ENCODE measurements at places on chromosomes 2 and 18.

- DNase-seq, result no peak
Observed at GRCh38 chr2:1731447-1731962, 12.8 kb downstream of the PXDN start.

DNA sequence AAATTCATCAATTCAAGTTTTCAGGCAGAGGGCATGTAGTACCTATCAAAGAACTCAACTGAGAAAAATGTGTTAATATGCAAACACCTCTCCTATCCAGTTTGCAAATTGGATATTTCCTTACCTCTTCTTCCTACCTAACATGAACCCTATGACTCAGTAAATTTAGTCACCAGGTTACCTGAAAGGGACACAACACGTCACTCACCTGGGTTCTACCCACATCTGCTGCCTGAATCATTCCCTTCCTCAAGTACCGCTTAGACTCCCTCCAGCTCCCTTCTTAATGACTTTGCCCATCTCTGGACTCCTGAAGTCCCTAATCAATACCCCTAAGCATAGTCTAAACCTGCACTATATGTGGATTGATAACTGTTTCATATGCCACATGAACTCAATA, 10.4 kb downstream of the ANKRD44 start:
- DNase-seq, result no peak

DNA sequence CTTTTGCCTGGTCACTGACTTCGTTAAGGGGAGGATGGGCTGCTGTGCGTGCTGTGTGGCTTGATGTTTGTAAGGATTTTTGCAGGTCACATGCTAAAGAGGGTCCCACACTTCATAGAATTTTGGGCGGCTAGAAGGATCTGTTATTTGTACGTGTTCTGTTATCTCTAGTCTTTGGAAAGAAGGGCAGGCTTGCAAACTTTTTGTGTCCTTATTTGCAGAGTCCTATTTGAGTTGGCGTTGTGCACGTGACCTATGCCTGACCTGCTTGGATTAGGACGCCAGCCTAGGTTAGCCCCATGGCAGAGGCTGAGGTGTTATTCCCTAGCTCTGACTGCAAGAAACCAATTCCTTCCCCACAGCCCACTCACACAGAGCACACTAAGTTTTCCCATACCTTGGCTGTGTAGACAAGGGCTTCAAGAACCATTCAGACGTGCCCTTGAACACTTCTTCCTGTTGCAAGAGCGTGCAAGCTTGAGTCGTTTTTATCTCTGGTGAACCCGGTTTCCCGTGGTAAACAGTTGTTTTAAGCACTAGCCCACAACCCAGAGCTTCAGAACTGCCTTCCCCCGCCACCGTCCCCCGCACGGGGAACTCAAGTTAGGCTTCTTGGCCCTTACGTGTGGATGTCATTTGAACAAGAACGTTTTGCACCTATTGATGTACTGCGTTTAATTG, 94.6 kb downstream of the LDLRAD4 start:
- DNase-seq, result no peak

DNA sequence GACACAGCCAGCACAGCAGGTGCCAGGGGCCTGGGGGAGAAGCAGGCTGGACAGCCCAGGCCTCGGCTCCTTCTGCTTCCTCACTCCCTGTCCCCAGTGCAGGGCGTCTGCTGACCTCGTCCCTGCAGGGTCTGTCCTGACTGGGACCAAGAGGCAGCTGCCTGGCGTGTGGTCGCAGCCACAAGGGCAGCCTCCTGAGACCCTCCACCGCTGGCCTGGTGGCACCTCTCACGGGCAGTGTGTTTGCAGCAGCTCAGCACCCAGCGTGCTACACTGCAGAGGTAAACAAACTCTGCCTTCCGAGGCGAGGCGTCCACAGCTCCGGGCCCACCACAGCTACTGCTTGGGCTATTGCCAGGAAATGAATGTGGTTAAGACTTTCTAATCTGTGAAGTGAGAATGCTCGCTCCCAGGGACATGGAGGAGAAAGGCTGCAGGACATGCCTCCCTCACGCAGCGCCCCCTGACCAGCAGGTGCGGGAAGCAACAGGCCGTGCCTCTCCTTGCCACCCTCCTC, 46.1 kb upstream of the HPCAL1 start:
- no peak for DNase-seq

GRCh38 chr2:114111329-114111728, 221.4 kb downstream of the ACTR3 start:
- no peak for DNase-seq

DNA sequence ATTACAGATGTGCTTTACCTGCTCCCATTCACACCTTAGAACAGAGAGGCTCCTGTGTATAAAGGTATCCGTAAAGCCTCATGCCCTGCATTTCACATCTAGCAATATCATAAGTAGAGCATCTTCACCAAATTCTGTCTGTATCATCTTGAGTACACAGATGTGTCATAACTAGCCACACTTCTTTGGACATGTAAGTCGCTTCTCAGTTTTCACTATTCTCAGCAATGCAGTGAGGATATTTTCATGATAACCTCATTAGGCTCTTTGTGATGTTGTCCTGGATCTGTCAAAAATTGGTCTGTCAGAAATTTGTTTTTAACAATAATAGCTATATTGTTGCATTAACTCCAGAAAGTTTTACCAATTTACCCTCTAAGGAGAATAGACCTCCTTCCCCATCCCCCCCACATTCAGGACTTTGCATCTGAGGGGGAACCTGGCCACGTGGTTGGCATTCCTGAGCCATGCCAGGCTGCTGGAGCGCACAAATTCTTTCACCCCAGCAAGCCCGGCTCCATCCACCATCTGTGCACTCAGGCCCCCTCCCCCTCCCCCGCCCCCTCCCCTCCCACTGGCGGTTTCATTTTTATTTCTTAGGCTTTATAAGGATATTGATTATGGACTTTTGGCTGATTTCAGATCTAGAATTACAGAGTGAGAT, 34.1 kb downstream of the AGAP1 start:
- DNase-seq, result no peak

- DNase-seq, result no peak
Observed at GRCh38 chr2:181483876-181484275, 26.7 kb downstream of the ITGA4 start.

GRCh38 chr18:11104307-11104706, 45.1 kb downstream of the PIEZO2 start:
- DNase-seq, result no peak

GRCh38 chr2:95034221-95034620, 8.7 kb downstream of the MAL start:
- DNase-seq, result no peak

DNA sequence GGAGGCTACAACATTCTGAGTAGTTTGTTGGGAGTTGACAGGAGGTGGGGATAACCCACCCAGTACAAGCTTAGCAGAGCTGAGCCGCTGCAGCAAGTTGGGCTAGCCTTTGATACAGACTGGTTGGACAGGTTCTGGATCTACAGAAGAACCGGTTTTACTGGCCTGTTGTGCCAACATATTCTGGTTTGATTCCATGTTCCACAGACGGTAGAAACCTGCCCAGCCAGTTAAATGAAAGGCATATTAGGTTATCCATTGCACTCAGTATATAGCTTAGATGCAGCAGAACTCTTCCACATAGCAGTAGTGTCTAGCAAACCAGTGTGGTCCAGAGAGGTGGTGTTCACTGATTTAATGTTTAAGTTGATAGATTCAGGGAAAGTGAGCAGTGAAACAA, 19.3 kb upstream of the RBBP8 start:
- no peak for DNase-seq

DNA sequence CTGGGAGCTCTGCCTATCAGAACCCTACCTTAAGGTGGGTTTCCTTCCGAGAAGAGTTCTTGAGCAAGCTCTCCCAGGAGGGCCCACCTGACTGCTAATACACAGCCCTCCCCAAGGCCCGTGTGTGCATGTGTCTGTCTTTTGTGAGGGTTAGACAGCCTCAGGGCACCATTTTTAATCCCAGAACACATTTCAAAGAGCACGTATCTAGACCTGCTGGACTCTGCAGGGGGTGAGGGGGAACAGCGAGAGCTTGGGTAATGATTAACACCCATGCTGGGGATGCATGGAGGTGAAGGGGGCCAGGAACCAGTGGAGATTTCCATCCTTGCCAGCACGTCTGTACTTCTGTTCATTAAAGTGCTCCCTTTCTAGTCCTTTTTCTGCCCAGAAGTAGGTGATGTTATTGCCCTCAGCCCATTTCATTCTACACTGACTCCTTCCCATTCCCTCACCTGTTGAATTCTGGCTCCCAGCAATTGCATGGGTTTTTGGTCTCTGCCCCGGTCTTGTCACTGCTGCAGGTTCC, 6.5 kb downstream of the TMEM37 start:
- DNase-seq, result no peak

DNA sequence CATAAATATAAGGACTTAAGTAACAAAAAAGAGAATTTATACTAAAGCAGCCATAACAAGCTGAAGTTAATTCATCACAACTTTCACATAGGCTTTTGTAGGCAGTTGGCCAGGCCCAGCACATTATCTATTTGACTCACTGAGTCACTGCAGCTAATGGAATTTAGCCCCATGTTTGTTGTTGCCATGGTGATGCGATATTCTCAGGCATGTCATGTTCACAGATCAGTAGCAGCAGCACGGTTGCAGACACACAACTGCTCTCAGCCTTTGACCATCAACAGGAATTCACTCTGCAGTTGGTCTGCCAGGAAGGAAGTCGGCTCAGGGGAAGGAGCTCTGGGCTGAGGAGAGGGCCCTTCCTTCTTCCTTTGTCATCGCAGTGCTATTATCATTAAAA, 639.8 kb downstream of the TMEM182 start:
- DNase-seq, result no peak

- DNase-seq, result no peak
Observed at GRCh38 chr2:108228006-108228405, 11.8 kb upstream of the SULT1C3 start.

GRCh38 chr2:174682007-174682577, 82.2 kb downstream of the CHRNA1 start:
- DNase-seq, result peak; percentile 47

GRCh38 chr2:943461-943797, 7.2 kb upstream of the SNTG2 start:
- no peak for DNase-seq

DNA sequence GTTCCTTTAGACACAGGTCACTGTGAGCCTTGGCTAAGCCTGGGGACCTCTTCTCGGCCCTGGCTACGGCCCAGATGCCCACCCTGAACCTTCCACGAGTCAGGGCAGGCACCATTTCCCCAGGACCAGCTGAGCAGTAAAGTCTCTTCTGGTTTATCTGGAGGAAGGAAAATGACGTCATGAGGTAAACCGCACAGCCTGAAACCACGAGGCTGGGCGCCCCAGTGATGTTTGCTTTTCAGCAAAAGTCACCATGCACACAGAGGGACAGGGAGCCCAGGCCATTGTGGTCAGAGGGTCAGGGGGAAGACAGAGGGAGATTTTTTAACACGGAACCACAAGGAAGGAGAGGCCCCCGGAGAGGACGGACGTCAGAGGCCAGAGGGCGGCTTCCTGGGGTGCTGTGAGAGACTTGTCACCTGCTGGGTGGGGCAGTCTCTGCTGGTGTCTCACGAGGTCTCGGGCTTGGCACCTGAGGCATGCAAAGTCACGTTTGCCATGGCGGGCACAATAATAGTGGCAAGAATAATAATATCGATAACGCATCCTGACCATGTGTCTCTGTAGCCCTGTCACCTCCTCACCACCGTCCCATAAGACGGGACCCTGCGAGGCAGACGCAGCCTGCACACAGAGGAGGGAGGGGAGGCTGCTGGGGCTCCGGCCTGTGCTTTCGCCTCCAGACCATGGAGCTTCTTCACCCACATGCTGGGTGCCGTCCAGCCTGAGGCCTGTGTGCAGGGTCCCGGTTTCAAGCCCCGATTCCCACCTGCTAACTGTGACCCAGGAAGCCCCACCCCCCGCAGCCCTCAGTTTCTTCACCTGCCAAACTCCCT, 33.2 kb upstream of the FOSL2 start:
- DNase-seq, result peak; percentile 62

GRCh38 chr2:163601377-163601776, 134.4 kb downstream of the FIGN start:
- DNase-seq, result no peak

DNA sequence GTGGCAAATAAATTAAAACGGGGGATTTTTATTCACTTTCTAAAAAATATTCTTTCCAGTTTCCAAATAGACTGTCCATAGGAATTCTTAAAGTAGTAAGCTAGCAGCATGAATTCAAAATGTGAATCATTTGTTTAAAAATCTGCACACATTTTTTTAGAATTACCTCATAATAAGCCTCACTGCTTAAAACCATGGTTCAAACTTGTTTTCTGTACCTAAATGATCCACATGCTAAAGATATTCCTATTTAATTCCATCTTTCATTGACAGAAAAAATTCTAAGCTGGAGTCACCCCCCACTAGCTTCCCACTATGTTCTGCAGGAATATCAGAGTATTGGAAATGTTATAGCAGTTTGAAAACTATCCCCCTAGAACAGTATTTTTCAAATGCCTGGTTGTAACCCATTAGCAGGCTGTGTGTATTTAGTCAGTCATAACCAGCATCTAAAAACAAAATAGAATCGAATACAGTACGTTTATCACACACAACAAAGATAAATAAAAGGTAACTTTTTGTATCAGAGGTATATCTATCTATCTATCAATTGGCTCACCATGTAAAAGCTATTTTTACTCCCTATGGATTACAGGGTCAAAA, 11.2 kb upstream of the IKZF2 start:
- no peak for DNase-seq

DNA sequence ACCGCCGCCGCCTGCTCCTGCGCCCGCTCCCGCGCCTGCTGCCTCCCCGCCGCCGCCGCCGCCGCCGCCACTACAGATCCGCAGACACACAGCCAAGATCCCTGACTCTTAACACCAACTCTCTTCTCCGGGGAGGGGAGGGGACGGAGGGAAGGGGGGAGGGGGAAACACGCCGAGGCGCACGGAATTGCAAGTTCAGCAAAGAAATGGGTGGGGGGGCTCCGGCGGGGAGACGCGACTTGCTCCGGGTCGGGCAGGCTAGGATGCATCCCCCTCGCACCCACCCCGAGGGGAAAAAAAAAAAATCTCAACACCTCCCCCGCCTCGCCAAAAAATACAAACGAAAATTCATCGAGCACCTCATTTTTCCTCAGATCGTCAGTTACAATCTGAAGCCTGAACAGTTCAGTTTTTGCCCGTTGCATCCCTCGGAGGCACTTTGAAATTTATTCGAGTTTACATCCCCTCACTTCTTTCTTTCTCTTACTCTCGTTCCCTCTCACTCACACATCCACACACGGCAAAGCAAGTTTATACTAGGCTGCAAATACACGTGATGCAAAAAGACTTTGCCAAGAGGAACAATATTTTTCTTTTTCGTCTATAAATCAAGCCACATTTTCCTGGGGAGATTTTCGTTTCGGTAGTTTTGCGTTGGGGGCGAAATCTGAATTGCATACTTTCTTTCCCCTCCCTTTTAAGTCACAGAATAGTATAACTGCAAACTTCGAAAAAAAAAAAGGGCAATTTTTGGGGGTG, at the start of gene TCF4:
Gene TCF4, minus strand, starts transcription at position 82 of the 759 bp plus-strand sequence. CDS start 1,076 bp downstream, outside the sequence.
- DNase-seq, result no peak

Data from GM12891 (cell line).